ENCODE measurements at places on chromosomes 4 and X.

GRCh38 chrX:12263211-12263610 is 124.9 kb downstream of the FRMPD4 start:
- DNase-seq: no peak

DNA sequence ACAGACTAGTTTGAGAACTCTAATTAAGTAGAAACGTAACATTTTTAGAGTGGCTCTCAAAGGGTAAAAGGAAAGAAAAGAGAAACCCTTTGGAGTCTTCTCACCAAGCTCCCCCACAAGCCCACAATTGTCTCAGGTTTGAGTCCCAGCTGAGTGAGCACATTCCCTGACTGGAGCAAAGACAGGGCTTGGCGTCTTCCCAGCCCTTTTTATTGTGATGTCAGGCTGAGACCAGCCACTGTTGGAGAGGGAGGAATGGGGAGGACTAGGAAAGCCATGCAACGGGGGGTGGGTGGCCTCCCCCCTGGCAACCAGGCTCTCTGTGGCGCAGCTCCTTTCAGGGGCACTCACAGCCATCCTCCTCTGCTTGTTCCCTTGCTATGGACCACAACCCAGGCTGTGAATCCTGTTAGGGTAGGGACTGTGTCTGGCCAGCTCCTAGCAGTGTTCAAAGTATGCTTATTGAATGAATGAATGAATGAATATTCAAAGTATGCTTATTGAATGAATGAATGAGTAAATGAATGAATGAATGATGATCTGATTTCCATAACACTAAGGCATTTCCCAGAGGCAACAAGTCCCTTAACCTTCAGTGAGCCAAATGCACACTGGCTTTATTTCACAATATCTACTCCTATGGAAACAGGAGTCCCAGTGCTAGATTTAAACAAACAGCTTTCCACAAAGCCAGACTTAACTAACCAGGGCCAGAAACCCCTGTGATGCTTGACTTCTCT is 413.3 kb downstream of the MID1IP1 start:
- no peak for DNase-seq

GRCh38 chrX:21974011-21974385 is 33.5 kb downstream of the SMS start:
- DNase-seq: no peak

GRCh38 chr4:163591614-163592020 is 97.1 kb downstream of the TMA16 start:
- DNase-seq: no peak

- DNase-seq: no peak
Observed at GRCh38 chr4:19659101-19659500, 592.6 kb upstream of the SLIT2 start.

DNA sequence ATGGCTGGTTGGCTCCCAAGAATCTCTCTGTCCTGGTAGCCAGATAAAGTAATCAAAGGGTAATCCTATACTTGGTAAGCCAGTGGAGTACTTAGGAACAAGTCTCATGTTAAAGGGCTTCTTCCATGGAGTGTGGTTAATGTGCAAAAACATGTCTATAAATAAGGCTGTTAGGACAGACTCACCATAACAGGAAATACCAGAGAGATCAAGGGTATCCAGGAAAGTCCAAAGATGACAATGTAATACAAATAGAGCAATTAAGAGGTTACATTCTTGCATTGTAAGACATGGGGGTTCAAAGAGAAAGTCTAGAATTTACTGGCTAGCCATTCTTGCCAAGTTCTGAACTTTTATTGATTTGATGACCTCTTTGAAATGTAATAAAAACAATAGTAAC is 61.9 kb upstream of the ZCCHC13 start:
- no peak for DNase-seq

DNA sequence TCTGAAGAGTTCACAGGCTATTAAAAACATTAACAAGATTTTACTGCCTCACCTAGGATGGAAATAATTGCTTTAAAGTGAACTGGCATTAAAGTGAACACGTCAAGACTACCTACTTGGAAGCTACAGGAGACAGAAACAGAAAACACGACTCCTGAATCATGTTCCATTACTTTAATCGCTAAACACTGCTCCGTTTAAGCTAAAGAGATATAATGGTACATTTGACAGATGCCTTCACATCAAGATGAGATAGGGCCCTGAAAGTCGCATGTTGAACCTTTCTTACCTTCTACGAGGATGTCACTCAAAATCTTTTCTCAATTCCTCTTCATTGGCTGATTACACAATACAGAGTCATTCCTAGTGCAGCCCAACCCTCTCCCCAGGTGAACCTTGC is 206.3 kb upstream of the GATB start:
- DNase-seq: no peak

DNA sequence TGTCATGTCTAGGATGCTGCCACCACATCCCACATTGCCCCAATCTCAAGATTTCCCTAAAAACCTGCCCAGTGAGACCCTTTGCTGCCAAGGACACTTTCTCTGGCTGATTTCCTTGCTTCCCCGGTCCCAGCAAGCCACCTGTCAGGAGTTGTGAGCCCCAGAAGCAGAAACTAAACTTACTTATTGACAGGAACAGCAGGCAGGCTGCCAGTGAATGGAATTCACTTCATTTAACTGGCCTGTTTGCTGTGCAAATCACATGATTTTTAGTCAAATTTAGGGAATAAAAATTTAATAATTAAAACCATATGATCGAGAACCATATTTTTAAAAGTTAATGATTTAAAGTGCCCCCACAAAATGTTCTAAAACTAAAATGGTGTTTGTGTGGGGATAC is 48.5 kb downstream of the MAMLD1 start:
- DNase-seq: no peak

GRCh38 chr4:186192066-186192612 is 772 bp downstream of the CYP4V2 start:
- no peak for DNase-seq

DNA sequence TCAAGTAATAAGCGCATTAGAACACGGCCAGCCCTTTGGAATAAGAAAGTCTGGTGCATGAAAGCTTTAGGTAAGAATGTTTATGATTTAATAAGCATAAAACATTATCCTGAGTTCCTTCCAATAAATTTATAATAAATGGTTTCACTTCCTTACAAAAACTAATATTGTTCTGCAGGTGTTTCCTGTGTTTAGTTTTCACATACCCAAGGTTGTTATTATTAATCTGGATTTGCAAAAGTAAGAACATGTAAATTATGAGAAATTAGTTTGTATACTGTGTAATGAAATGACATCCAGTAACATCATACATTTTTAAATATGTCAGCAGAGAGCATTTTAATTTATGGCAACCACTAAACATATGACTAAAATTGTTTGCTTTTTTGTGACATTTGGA is 72.1 kb downstream of the BANK1 start:
- DNase-seq: no peak

- no peak for DNase-seq
Observed at GRCh38 chr4:85870298-85871083, 395.5 kb downstream of the ARHGAP24 start.

DNA sequence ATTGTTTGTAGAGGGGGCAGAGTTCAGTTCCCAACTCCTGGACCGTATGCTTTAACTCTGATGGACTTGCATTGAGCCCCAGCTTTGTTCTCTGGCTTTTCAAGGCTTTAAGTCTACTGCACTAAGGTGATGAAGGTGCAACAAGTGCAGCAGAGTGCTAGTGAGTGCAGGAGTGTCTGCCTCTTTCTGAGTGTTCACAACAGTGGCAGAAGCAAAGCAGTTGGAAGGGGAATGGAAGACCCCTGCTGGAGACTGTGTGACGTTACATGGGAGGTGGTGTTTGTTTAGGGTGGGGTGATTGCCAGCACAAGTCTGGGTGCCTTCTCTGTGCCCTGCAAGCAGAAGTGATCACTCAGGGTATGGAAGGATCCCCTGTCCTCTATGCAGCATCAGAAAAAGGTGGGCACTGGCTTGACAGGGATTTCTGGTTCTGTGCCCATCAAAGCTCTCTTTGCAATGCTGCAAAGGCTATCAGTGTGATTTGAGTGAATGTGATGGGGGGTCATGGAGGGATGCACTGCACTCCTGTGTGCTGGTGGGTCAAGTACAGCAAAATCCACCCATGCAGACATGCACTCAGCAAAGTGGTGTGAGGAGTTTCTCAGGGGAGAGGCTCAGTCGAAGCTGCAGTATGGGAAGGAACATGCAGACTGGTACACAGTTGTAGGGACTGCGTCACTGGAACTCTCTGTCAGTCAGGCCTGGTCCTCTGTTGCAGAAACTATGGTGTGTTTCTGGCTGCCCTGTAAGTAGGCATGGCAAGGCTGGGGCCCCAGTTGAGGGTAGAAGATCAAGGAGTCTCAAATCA is 70.9 kb upstream of the UGT2B7 start:
- DNase-seq: no peak

DNA sequence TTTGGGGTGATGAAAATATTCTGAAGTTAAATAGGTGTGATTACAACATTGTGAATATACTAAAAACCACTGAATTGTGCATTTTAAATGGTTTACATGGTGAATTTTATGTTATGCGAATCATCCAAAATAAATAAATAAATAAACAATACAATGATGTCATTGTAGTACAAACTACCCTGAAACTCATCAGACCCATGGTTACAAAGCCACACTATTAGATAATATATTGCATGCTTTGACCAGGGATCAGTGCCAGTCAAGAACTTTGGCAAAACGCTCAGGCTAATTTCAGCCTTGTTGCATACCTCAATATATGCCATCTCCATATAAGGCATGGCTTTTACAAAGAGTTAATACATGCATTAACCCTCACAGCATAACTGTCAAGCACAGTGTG is 45.5 kb upstream of the XIAP start:
- DNase-seq: no peak

GRCh38 chr4:88646528-88647280 is 50.9 kb downstream of the NAP1L5 start:
- no peak for DNase-seq

DNA sequence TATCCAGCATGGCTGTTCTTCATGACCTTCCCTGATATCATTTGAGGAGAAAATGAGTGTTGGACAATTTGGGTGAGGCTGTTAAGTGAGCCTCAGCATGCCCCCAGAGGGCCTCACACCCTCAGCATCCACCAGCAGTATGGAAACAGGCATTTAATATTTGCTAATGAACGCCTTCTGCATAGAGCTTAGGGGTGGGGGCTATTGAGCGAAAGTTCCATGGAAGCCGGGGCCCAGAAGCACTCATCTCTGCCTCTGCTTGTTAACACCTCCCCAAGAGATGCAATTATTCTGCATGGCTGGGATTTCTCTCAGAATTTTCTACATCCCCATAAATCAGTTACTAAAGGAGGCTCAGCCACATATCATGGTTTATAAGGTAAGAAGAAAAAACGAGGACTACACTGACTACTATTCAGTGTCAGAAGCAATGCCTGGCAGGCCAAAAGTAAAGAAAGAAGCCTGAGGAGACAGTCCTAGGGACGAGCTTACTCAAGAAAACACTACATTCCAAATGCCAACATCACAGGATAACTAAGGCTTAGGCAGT is 100.1 kb upstream of the MAP3K15 start:
- no peak for DNase-seq

- no peak for DNase-seq
Observed at GRCh38 chrX:46330513-46330912, 214.7 kb downstream of the ZNF674 start.

GRCh38 chr4:21728304-21728703 is 220.3 kb downstream of the KCNIP4 start:
- DNase-seq: no peak

DNA sequence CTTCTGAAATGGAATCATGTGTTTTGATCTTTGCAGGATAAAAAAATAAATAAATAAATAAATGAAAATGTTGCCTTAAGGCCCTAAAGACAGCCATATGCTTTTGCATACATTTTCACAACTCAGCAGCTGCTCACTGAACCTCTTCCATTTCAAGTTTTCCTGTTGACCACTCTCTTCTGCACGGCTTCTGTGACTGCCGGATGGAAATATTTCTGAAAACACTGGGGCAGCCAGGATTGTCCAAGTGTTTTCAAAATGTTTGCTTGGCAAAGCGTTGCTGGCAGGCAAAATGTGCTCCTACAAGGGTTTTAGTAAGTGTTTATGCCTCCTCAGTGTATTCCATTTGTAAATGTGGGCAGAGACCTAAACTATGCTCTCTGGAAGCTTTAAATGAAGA is 208.1 kb upstream of the IL1RAPL1 start:
- DNase-seq: no peak

GRCh38 chr4:152273343-152273742 is 262.5 kb downstream of the FBXW7 start:
- no peak for DNase-seq

DNA sequence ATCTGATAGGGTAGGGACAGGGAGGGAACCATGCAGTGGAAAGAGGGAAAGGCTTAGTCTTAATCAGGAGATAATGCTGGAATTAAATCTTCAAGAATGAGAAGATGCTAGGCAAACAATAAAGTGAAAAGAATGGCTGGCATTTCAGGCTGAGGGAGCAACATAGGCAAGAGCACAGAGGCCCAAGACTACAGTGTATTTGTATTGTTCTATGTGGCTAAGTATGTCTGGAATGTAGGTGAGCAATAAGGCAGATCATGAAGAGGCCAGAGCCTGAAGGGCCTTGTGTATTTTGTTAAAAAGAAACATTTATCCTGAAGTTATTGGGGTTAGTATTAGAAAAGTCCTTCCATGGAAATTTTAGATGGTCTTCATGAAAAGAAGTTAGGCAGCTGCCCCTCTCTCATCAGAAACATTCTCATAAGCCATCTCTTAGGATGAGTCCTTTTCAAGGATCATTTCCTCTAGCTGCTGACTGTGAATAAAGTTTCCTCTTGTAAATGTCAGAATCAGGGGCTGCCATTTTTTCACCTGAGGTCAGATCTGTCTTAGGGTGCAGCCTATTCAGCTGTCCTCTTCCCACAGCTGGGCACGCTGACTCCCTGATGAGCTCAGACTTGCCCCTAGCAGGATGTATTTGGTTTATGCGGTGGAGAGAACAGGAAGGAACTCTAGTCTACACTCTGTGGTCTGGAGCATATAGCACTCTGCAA is 46.3 kb downstream of the ATP10D start:
- no peak for DNase-seq

DNA sequence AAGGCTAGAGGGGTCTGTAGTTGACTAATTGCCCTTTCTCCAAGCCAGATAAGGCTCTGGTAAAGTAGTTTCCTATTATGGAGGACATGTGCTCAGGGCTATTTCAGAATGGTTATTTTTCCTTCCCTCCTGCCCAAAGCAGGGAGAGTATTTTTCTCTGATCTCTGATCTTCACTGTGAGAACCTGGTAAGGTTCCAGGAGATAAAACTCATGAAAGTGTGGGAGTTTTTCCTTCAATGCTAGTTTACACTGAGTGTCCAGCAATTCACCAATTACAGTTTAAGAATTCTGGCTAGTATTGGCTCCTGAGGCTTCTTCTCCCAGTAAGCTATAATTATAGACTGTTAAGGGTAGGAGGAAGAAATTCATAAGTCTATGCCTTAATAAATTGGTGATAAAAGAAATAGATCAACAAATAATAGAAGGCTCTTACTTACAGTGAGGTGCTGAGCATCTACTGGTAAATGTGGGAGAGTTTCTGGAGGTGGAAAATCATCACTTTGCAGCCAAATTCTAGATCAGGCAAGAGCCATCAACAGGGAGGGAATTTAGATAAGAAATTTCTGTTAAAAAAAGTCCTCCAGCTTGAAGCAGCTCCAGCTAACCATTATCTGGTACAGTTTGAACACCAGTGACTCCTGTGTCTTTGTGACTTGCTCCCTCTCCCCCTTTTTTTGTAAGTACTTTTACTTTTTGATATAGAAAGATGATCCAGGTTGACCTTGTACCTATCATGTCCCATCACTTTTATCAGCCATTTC is 30.9 kb downstream of the CASP6 start:
- DNase-seq: no peak

GRCh38 chr4:1336088-1336491 is 10.9 kb upstream of the UVSSA start:
- DNase-seq: no peak

All from activated naive CD4-positive, alpha-beta T cell (primary cell).